Esophagus mucosa (tissue), 1 donor: ENCODE measurements at places on chromosomes 16 and 17. TPM values are rescaled to one million over a fixed set of nuclear protein-coding genes. Genes with fewer than 3 reads are reported as not detected.

DNA sequence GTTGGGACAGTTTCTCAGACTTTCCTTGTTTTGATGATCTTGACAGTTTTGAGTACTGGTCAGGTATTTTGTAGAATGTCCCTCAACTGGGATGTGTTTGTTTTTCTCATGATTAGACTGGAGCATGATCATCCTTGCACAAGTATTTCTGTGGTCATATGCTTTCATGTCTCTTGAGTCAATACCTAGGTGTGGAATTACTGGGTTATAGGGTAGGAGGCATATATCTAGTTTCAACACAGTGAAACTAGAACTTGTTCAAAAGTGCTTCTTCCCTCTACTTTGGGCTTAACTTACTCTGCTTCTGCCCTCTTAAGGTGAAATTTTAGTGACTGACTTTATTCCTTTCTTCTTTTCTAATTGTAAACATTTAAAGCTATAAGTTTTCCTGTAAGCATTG is 30.1 kb downstream of the IKZF3 start:
- ATAC-seq: no peak

DNA sequence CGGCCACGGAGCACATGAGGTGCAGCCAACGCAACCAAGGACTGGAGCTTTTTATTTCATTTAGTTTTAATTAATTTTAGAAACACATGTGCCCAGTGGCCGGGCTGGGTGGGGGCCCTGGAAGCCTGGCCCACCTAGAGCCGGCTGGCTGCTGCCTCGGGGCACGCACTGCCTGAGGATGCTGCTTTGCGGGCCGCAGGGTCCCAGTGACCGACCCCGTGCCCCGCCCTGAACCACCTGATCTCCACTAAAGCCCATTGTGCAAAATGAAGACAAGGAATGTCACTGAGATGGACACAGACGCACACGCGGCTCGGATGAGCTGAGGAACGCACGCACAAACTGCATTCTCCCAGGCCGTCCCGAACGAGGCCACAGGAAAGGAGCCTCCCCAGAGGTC is 39.6 kb downstream of the LMF1 start:
- no peak for ATAC-seq

GRCh38 chr17:62043602-62044001 is 21.5 kb downstream of the MED13 start:
- no peak for ATAC-seq

GRCh38 chr17:42457107-42457792 is 1.4 kb upstream of the ATP6V0A1 start:
- ATAC-seq: no peak

- no peak for ATAC-seq
Observed at GRCh38 chr17:30956764-30957374, 14.0 kb upstream of the RNF135 start.

DNA sequence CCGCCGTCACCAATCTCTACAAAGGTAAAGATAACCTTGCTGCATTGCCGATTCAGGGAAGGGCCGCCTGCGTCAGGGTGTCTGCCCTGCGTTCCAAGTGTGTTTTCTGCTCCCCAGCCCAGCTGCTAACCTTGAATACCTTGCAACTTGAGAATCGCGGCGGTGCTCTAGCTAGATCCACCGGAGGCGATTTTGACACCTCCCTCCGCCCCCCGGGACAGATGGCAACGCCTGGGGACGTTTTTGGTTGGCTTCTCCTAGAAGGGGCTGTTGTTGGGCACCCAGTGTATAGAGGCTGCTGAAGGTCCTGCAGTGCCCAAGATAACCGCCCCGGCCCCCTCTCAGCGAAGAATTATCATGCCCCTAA is 1.5 kb downstream of the HAPSTR1 start:
- no peak for ATAC-seq

GRCh38 chr17:59753522-59754467 is 46.3 kb downstream of the VMP1 start:
- ATAC-seq: peak; percentile 90

FASN gene
- total RNA-seq: 352 TPM

DNA sequence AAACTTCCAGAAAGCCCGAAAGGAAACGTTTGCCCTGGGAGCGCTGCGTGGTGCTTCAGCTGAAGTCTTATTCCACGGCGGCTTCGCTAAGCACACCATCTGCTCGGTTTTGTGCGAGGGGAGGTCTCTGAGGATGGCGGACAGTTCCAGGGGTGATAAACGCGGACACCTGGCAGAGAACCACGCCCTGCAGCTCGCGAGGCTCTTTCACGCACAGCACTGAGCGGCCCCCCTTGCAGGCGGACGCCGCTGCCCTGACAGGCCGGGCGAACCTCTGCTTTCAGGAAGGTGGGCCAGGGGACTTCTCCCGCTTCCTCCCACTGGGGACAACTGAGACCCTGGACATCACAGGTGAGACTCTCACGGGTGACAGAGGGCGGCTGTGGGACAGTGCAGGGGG is 3.7 kb downstream of the MVD start:
- no peak for ATAC-seq

DNA sequence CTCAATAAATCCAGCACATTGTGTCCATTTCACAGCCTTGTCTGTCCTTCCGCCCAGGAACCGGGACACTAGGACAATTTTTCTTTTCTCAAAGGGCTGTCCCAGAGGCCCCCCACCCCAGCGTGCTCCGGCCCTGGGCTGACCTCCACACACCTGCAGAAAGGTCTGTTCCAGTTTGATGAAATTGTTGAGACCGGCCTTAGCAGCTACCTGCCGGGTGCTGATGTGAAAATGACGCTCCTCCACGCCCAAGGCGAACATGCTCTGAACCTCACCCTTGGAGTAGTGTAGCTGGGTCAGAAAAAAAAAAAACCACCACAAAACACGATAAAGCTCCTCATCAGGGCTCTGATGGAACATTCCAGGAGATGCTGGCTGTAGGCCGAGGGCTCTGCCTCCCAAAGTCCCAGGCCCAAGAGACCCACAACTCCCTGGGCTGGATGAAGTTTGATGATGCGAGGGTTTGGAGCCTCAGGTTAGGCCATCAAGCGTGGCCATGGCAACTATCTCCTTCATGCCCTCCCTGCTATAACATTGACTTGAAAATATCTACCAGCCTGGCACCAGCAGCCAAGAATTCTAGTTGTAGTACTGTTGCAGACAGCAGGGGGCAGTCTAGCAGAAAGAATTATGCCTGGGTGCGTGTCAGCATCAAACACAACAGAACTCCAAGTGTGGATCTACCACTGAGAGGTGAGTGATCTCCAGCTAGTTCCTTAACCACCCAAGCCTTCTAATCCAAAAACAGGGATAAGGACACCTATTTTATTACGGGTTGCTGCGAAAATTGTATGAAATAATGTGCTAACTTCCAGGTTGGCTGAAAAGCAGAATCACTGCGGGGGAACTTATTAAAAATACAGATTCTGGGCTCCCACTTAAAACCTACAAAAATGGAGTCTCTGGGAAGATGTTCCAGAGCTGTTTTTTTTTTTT is 62.1 kb downstream of the RMI2 start:
- peak; percentile 79 for ATAC-seq

- no peak for ATAC-seq
Observed at GRCh38 chr17:42673885-42674754, 2.7 kb downstream of the PLEKHH3 start.

DNA sequence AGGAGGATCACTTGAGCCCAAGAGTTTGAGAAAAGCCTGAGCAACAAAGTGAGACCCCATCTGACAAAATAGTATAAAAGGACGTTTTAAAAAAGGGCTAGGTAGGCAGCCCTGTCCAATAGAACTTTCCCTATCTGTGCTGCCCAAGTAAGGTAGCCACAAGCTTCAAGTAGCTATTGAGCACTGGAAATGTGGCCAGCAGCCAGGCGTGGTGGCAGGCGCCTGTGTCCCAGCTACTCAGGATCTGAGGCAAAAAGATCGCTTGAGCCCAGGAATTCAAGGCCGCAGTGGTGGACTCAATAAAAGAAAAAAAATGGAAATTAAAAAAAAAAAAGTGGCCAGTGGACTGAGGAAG is 1.5 kb upstream of the NQO1 start:
- ATAC-seq: no peak

DNA sequence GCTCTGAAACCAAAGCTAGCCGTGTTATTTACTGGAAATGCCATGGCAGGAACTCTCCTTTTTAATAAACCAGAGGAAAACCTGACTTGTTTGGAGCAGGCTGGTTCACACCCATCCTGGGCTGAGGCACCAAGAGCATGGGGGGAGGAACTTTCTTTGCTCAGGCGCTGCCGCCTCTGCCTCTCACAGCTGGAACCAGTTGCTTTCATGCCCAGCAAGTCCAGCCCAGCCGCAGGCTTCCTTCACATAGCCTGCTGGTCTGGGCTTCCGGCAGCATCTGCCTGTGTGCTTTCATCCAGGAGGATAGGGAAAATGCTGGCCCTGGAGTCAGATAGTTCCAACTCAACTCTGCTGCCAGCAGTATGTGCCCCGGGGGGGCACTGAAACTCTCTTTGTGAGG is 88.1 kb upstream of the ASIC2 start:
- no peak for ATAC-seq

GRCh38 chr17:39750131-39751015 is 12.6 kb downstream of the GRB7 start:
- no peak for ATAC-seq

ZDHHC1 gene
- 3.8 TPM for total RNA-seq

DNA sequence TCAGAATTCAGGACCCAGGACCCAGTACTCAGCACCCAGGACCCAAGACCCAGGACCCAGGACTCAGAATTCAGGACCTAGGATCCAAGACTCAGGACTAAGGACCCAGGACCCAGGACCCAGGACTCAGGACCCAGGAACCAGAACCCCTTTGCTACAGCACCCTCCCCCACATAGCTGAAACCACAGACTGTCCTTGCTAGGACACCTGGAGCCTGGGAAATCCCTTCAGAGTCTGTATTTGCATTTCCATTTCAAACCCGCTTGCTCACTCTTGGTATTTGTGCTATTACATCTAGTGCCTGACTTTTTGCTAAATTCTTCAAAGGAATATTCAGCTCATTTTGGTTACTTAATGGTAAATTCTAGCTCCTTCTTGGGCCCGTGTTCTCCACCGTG is 275.8 kb upstream of the MAF start:
- ATAC-seq: no peak

MYH11 gene
- total RNA-seq: 21.6 TPM

DNA sequence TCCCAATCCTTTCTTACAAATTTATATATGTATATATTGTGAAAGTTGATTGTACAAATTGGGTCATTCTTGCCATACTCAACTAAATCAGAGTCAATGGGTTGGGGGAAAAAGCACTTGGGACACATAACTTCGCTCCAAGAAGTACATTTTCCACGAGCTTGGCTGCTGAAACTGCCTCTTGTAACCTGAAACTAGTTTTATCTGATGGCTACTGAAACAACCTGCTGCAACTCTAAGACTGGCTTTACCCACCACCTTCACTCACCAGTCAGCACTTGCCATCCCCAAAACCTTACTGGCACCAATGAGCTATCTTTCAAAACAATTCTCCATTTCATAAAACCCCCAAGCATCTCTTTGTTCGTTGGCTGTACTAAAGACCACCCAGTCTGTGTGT is 14.5 kb upstream of the MYCBPAP start:
- no peak for ATAC-seq

ORMDL3 gene
- 18.5 TPM for total RNA-seq

GRCh38 chr17:76556765-76557367 is 17.0 kb downstream of the PRCD start:
- peak; percentile 18 for ATAC-seq

GRCh38 chr17:43927060-43927864 is 15.0 kb downstream of the PPY start:
- ATAC-seq: peak; percentile 47

DNA sequence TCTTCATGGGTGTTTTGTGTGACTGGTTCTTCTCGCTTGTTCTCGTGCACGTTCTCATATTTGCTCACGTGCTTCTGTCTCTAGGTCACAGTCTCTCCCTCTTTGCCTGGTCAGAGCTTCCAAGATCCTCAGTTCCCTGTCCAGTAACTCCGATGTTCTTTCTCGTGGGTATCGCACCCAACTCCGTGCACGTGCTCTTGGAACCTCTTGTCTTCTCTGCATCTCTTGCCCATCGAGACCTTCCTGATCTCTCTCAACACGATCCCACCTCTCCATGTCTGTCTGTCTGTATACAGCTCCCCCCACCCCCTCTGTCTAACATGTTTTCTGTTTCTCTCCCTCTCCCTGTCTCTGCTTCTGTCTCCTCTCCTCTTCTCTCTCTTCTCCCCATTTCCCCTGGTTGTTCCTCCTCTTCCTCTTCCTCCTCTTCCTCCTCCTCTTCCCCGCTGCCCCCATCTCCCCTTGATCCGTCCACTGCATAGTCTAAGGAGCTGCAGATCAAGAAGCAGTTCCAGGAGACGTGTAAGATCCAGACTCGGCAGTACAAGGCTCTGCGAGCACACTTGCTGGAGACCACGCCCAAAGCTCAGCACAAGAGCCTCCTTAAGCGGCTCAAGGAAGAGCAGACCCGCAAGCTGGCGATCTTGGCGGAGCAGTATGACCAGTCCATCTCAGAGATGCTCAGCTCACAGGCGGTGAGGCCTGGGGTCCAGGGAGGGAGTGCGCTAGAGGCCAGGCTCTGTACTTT is 6.1 kb downstream of the HIRIP3 start:
- no peak for ATAC-seq

- ATAC-seq: peak; percentile 71
Observed at GRCh38 chr17:16491703-16492612, at the start of gene LRRC75A. Gene LRRC75A (minus strand): TSS chr17:16492193. CDS start chr17:16491990, 203 bp downstream.

- ATAC-seq: no peak
Observed at GRCh38 chr17:74563358-74563757, 4.0 kb downstream of the CD300H start.

- no peak for ATAC-seq
Observed at GRCh38 chr16:11165349-11165748, 90.7 kb downstream of the SOCS1 start.

DNA sequence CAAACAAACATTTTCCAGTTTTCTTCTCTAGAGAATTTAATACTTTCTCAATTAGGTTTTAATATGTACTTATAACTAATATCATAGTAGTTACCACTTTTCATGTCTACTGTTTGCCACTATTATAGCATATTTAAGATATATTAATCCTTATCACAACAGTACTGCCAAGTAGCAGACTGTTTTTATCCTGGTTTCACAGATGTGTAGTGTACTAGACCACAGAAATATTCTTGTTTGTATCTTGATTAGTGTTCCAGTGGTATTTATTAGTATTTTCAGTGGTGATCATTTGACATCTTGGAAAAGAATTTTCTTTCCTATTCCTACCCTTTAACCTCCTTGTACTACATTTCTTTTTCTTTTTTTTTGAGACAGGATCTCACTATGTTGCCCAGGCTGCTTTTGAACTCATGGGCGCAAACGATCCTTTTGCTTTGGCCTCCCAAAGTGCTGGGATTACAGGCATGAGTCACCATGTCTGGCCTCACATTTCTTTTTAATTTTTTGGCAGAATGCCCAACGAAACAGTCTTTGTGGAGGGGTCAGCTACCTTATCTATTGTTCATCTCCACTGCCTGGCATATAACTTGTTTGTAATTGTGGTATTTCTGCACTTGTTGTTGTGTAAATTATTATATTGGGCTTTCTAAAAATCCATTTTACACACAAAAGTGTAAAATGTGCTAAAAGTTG is 27.2 kb downstream of the MAP2K4 start:
- no peak for ATAC-seq
